ENCODE measurements at places on chromosomes 6 and 20.

DNA sequence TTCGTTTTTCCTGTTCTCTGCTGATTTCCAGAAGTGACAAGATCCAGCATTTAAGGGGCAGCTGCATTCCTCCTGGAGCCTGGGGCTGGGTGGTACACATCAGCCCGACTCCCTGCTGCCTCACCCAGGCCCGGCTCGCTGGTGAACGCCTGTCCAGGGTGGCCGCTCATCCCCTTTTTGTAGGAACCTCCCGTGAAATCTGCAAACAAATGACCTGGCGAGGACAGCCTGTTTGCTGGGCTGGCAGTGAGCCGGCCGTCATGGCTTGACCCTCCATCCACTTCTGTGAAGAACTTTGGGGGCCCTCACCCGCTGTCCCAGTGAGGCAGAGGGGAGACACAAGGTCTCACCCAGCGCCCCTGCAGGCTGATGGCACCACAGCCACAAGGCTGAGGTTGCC lies 39.0 kb downstream of the PYGB start:
- no peak for DNase-seq

DNA sequence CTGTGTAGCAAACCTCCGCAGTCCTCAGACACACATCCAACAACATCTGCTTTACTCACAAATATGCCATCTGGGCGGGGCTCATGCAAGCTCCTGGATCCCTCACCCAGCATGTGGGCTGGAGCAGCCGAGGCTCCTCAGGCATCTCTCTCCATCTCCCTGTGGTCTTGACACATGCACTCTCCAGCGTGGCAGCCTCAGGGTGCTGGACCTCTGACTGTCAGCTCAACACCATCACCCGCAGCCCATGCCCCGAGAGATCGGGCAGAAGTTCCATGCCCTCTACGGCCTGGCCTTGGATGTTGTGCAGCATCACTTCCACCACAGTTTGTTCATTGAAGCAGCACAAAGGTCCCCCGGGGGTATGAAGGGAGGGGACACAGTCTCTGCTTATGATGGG lies 32.6 kb upstream of the CD93 start:
- DNase-seq = no peak

DNA sequence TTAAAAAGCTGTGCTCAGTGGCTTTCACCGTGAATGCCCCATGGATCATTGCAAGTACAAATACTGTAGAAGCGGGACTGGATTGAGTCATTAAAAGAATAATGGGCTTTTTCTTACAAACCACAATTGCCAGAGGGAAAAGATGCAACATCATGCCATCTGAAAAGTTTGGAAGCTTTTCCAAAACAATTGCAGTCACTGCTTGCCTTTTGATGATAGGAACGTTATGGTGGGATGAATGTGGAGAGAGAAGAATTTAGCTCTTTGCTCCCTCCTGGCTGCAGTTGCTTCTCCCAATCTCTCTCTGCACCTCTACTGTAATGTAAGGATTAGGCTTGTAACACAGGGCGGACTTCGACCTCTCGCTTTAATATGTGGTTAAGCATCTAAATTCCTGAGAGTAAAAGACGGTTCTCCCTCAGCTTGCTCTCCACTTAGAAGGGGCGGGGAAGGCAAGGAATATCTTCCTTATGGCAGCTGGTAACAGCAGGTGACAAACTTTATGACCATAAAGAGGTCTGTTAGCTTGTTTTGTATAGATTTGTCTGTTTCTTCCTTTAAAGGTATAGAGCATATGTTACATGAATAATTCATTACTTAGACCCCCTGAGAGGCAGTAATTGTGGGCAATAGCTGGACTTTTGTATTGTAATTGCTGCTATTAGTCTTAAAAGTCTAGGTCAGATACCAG lies 376.1 kb downstream of the UTRN start:
- DNase-seq = peak; percentile 87

GRCh38 chr6:167410462-167410861 lies 85.6 kb downstream of the TTLL2 start:
- DNase-seq = no peak

- DNase-seq = no peak
These were observed 11.5 kb downstream of the TOMM6 start for GRCh38 chr6:41798901-41799558.

GRCh38 chr6:71012866-71013469 lies 56.1 kb upstream of the B3GAT2 start:
- DNase-seq = peak; percentile 87

DNA sequence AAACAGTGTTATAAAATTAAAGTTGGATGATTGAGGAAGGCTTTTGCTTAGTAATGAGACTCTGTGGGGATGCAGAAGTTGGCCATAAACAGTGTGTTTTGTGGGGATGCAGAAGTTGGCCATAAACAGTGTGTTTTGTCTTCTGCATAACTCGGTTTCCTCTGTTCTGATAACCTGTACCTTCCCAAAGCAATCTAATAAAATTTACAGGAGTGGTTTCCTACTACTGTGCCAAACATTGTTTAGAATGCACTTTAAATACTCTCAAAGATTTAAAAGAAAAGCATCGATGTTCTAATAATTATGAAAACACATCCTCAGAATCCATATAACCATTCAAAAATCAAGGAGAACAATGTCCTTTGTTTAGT lies 36.9 kb upstream of the SIRT5 start:
- no peak for DNase-seq

DNA sequence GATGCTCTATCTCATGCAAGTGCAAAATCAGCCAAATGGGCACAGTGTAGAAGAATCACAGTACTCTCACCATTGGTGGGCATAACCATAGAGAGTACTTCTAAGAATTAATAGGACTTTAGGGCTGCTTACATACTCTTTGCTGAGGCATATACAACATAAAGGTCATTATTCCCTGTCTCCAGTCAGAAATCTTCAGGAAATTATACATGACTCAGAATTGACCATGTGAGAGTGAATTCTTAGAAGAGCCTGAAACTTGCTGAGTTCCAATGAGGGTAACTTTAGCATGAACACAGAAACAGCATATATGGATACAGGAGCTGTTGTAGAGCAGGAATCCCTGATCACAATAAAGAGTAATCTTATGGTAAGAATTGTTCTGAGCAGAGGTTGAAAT lies 498.7 kb downstream of the TENT5A start:
- DNase-seq = no peak

GRCh38 chr20:25859649-25860530 lies 163.2 kb upstream of the ZNF337 start:
- peak; percentile 79 for DNase-seq

DNA sequence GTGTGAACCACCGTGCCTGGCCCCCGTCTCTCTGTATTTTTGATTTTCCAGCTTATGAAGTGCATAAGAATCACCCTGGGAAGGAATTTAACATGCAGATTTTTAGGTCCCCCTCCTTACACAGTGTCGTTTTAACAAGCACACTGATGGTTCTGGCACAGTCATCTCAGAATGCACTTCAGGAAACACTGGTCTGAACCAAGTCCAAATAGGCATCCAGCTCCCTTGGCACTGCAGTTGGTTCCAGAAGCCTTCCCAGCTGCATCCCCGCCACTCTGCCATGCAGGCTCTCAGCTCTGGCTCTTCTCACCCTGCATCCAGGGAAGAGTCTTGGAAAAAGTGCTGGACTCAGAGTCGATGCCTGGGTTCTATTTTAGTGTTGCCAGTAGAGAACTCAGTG lies 20.1 kb downstream of the RIPOR2 start:
- no peak for DNase-seq

GRCh38 chr20:47262365-47263013 lies 94.0 kb downstream of the ZMYND8 start:
- no peak for DNase-seq

- peak; percentile 46 for DNase-seq
These were observed 25.0 kb downstream of the TAF8 start for GRCh38 chr6:42075159-42075838.

DNA sequence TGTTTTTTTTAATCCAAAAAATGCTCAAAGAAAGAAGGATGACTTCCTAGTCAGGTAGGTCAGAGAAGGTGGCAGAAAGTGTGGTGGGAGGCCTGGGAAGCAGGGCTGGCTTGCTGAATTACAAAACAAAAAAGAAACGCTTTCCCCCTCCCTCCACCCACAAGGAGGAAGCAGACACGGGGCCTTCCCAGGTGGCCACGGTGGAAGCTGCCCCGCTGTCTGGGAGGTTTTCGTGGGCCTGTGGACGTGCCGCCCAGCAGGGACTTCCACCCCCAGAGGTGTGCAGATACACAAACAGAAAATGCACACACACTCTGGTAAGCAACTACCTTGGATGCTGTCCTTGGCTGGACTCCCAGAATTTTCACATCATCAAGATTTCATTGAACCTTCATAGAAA lies 198.2 kb upstream of the CDH4 start:
- DNase-seq = no peak

DNA sequence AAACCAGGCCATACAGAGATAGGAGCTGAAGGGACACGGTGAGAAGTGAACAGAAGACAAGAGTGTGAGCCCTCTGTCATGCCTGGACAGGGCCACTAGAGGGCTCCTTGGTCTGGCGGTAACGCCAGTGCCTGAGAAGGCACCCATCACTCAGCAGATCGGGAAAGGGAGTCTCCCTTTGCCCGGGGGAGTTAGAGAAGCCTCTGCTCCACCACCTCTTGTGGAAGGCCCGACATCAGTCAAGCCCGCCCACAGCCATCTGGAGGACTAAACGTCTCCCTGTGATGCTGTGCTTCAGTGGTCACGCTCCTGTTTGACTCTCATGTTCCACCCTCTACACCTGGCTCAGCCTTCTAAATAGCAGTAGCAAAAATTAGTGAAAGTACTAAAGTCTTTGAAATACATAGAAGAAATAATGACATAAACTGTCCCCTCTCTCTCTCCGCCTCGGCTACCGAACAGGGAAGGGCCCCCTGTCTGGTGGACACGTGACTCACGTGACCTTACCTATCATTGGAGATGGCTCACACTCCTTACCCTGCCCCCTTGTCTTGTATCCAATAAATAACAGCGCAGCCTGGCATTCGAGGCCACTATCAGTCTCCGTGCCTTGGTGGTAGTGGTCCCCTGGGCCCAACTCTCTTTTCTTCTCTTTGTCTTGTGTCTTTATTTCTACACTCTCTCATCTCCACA lies 66.7 kb downstream of the RPP21 start:
- peak; percentile 13 for DNase-seq

DNA sequence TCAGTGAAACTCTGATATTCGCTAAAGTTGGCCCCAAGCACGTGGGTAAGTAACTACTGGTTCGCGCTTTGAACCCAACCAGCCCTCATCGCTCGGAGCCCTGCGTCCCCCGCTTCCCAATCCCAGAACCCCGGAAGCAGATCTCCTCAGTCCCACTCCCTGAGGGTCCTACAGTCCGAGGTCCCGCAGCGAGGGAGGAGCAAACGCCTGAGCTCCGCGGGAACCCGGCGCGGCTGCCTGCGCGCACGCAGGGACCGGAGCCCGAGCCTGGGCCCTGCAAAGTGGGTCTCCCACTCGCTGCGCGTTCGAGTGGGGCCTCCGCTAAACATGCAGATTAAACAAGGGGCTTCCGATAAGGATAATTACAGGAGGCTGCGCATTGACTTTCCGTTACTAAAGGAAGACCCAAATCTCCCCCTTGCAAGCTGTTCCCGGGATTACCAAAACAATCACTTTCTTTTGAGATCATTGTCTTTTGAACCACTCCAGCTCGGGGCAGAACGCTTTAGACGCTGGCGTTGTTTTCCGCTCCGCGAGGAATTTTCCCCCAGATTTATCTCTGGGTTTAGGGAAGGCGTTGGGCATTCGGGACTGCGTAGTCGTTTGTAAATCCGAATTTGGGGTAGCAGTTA lies 1.3 kb upstream of the VSX1 start:
- no peak for DNase-seq

GRCh38 chr6:10626154-10626741 lies 68.2 kb downstream of the C6orf52 start:
- no peak for DNase-seq

- no peak for DNase-seq
These were observed 19.5 kb downstream of the FHL5 start for GRCh38 chr6:96582436-96582835.

DNA sequence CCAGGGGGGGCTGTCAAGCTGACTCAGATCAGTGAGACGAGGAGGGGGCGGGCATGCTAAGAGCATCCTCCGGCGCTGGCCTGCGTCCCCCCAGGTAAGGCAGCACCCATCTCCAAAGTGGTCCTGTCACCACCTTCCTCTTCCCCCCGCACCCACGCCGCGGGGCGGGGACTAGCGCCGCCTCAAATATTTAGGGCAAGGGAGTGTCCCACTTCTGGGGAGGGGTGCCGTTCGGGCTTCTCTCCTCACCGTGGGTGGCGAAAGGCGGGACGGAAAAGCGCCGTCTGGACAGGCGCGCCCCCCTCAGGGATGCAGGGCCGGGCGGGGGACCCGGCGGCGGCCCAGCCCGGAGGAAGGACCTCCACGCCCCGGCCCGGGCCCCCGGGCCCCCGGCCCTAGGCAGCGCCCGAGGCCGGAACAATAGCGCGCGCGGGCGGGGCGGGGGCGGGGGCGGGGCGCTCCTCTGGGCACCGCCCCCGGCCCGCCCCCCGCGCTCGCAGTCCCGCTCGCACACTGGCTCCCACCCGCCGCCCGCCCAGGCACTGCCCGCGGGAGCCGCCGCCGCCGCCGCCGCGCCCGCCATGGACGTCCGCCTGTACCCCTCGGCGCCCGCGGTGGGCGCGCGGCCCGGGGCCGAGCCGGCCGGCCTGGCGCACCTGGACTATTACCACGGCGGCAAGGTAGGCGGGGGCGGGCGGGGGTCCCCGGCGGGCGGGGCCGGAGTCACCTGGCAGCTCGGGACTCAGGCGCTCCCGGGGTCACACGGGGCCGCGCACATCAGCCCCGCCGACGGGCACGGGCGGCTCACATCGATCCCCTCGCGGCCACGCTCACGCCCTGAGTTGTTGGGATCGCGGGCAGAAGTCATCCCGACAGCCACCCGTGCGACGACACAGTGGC lies at the start of gene TOX2:
Gene TOX2, plus strand, starts transcription at position 542 of the 900 bp plus-strand sequence. Its CDS starts 40 bp downstream, at position 582.
- DNase-seq = no peak

- no peak for DNase-seq
These were observed 23.5 kb upstream of the SIM1 start for GRCh38 chr6:100488244-100488643.

DNA sequence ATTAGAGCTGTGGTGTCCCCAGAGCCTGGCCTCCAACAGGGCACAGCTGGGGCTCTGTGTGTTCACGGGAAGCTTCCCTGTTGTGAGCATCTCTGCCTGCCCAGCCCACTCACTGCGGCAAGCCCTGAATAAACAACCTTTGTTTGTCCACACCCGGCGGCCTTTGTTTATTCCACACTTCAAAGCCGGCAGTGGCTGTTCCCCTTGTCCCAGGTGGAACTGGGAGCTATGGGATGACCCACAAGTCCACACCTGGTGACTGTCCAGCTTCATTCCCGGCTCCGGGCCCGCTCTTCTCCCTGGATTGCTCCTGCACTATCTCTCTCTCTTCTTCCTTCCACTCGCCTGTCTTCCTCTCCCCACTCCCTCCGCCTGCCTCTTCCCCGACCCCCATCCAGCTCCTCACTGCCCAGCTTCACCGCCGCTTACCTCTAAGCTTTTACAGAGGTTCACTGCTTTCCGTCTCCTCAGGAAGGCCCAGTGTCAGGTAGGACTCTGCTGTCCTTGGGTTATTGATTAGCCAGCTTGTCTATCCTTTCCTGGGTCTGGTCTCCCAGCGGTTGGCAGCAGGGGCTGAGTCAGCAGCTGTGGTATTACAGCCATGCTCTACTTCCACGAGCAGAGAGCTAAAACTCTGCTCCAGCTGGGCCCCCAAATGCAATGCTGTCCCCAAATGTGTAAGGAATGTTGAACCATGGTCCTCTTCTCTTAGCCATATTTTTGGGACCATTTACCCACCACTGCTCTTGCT lies 17.8 kb downstream of the DACT2 start:
- no peak for DNase-seq

- DNase-seq = no peak
These were observed 90.1 kb upstream of the EDN1 start for GRCh38 chr6:12200015-12200564.

- no peak for DNase-seq
These were observed 94.6 kb downstream of the FAXC start for GRCh38 chr6:99254616-99255550.
